ENCODE measurements at places on chromosomes 5 and 9.

DNA sequence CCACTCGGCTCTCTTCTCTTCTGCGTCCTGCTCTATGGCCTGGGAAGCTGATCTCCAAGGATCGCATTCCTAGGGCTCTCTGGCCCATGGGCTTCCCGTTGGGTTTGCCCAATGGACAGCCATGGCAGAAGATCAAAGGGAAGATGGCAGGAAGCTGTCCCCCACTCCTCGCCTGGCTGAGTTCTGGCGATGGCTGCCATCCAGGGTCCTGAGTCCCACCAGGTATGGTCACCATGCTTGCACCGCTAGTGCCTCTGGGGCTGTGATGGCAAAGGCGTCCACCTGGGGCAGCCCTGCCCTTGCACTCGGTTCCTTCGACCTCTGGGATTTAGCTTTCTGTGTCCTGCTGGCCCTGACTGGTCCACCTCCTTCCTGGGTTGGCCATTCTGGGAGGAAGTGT, 156.0 kb downstream of the RXRA start:
- no peak for DNase-seq

DNA sequence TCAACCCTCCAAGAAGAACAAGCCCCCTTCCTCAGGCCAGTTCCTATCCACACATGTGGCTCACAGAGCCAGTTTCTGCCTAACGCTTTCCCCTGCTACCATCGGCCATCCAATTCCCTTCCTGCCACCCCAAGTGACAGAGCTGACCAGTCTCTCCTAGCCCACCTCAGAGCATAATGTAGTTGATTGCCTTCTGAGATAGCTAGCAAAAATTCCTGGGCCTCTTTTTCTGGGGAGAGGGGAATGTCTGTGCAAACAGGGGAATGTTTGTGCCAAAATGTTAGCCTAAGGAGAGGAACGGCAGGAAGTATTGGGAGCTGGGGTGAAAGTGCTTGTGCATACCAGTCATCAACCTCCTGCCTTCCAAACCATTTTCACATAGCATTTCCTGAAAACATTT, 157.0 kb downstream of the PJA2 start:
- DNase-seq: no peak

- DNase-seq: no peak
Measured at GRCh38 chr5:30687461-30687860, 506.0 kb upstream of the CDH6 start.

GRCh38 chr9:93263334-93264229, 79.6 kb downstream of the WNK2 start:
- DNase-seq: no peak

- no peak for DNase-seq
Measured at GRCh38 chr9:116566677-116567488, 120.2 kb upstream of the TRIM32 start.

DNA sequence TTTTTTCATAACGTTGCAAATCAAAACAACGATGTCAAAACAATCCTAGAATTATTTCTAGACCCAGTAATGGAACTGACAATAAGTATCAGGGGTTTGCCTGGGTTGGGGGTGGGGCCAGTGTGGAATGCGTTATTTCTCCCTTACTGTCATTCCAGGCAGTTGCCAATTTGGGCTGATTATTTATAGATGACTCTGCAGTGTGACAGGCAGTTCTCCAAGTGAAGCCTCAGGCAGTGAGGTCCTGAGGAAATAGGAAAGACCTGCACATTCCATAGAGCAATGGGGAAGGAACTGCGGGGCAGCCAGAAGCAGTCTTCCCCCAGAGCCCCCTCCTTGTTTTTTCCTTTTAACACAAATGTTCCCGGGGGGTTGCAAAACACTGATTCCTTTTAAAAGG, 179.0 kb downstream of the YTHDC2 start:
- no peak for DNase-seq

DNA sequence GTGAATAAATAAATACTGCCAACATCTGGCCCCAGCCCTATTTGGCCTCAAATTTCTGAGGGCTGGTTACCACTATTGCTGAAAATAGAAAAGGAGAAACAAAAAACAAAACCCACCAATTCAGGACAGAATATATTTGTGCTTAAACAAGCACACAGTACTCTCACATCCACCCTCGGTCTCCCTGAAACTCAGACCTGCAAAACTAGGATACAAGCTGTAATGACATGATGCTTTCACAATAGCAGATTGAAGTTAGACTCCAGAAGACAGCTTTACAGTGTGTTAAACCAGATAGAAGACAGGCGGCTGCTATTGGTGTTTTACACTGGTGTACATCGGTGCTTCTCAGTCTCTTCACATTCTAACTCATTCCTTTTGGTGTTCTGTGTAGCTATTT, 214.9 kb upstream of the DMRT1 start:
- no peak for DNase-seq

GRCh38 chr5:61942462-61943049, 363.4 kb upstream of the KIF2A start:
- no peak for DNase-seq

DNA sequence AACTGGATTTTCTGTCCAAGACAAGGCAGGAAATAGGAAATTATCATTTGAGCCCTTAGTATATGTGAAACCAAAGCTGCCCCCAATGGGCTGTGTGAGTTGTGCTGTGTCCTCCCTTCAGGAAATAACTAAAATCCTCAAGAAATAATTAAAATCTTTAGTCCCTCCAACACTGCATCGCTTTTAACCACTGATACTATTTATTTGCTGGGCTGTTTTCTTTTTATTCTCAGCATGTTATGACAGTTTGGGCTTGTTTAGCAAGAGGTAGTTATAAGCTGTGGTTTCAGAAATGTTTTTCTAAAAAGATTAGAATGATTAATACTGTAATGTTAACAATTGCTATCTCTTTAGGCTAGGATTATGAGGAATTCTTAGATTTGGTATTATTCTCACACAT, 187.0 kb upstream of the KCNN2 start:
- no peak for DNase-seq

DNA sequence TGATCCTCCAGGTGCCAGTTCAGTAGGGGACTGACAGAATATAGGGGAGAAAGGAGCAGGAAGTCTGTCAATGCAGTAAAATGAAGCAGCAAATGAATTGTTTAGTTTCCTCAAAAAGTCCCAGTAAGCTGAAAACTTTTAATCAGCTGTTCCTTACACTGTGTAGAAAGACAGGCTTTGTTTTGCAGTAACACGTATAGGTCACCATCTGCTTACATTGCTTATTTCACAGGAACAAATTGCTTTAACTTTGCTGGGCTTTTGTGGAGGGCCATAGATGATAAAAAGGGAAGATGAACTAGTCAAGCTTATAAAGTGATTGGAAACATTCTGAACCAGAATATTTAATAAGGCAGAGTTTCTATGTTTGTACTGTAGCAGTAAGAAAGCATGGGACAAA, 331.3 kb upstream of the RFX3 start:
- no peak for DNase-seq

DNA sequence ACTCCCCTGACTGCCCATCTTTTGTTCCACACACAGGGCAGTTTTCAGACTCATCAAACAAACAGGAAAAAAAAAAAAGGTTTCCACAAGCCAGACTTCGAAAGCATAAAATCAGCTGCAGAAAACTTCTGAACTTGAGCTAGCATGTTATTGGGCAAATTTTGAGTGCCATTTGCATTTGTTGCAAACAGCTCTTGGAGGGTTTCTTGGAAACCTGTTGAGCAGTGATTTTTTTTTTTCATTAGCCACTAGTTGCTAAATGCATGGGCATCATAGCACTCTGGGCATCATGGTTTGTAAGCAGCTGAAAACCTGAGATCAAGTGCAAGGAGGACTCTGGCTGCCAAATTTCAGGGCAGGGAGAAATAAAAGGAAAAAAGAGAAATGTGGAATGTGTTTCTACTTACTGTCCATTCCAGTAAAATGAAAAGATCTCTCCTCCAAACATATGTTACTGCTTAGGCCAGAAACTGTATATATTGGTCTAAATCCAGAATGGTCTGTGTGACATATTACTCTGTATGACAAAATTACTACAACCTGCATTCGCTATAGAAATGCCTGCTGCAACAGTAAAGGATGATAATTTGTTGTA, 85.2 kb upstream of the SMIM23 start:
- DNase-seq: no peak

All from activated CD8-positive, alpha-beta memory T cell treated with anti-CD3 and anti-CD28 coated beads for 48 hours (primary cell).